ENCODE measurements at places on chromosomes 5 and 9.

GRCh38 chr5:12313602-12314001 lies 409.4 kb upstream of the CTNND2 start:
- DNase-seq, result no peak

- no peak for DNase-seq
Measured at GRCh38 chr9:114774524-114774923, 31.3 kb downstream of the TNFSF15 start.

GRCh38 chr5:169838688-169839087 lies 141.6 kb downstream of the INSYN2B start:
- DNase-seq, result no peak

DNA sequence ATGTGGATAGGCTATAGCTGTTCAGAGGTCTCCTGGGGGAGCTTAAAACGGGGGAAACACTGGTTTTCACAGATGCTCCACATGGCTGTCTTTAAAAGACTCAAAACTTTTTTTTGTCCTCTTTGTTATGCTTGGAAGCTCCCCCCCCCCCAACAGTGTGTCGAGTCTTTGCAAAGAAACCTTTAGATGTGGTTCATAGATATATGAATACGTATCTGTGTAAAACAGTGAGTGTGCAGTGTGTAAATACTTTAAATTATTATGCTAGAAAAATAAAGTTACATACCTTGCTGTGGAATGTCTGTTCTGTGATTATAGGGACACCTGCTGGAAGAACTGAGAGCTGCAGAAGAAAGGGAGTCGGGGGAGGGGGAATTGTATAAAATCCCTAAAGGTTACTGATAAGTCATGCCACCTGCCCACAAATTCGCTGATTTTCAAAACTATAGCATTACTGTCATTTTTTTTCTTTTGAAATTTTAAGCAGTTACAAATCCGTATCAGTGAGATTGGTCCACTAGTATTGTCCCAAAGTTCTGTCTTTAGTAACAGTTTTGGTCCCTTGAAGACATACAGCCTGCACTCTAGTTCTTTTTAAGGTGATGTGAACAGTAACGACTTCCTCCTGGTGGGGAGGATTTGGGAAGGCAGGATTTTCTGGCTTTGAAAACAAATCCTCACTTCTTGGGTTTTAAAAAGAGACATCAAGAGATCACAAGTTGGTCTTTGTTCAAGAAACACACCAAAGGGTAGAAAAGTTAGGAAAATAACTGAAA lies 22.9 kb downstream of the RGMB start:
- DNase-seq, result no peak

GRCh38 chr9:135330307-135330631 lies 149.3 kb upstream of the PPP1R26 start:
- DNase-seq, result no peak

DNA sequence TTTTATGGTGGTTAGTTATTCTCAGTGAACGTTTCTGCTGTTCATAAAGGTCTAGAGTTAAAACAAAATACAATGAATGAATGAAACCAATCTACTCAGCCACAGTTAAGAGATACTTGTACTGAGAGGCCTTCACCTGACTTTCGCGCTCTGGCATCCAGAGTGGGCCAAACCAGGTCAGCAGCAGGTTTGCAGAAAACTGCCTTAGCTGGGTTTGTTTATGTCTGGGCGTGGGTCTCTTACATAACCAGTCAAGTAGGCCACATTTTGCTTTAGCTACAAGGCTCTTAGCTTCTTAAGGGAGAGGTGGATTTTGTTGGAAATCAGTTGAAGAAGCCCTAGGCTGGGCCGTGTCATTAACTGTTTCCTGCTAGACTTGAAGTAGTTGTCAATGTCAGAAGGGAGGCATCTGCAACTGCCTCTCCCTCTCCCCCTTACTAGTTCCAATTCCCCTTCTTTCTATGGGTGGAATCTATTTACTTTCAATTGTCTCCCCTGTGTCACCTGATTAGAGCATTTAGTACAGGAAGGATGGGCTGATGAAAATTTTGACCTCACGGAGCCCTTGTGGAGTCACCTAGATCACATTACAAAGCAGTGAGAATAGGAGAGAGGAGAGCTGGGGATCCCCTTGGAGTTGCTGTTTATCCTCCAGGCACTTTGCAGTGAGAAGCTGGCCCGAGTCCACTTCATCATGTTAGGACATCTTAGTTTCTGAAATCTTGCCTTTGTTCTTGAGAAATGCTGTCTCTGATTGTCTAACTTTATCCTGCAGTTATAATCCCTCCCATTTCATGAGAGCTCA lies 200.5 kb downstream of the ARHGEF28 start:
- DNase-seq, result no peak

DNA sequence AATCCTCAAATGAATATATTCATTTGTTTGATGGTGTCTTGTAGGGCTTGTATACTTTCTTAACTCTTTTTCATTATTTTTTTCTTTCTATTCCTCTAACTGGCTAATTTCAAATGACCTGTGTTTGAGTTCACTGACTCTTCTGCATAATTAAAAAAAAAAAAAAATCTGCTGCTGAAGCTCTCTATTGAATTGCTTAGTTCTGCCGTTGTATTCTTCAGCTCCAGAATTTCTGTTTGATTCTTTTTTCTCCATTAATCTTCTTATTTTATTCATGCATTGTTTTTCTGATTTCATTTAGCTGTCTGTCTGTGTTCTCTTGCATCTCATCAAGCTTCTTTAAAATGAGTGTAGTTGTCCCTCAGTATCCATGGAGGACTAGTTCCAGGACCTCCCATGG lies 244.6 kb downstream of the ROR2 start:
- DNase-seq, result no peak

DNA sequence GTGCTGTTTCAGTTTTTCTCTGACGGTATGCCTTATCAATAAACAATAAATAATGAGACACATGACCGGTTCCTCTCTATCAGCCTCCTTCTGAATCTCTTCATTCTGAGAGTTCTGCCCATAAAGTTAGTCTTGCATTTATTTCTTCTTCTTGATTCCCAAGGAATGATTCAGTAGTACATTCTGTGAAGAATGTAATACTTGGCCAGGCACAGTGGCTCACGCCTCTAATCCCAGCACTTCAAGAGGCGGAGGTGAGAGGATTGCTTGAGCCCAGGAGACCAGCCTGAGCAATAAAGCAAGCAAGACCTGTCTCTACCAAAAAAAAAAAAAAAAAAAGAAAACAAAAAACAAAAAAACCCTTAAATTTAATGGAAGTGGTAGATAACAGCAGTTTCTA lies 53.9 kb downstream of the PAM start:
- no peak for DNase-seq

GRCh38 chr9:16656432-16657169 lies 213.9 kb downstream of the BNC2 start:
- DNase-seq, result no peak

DNA sequence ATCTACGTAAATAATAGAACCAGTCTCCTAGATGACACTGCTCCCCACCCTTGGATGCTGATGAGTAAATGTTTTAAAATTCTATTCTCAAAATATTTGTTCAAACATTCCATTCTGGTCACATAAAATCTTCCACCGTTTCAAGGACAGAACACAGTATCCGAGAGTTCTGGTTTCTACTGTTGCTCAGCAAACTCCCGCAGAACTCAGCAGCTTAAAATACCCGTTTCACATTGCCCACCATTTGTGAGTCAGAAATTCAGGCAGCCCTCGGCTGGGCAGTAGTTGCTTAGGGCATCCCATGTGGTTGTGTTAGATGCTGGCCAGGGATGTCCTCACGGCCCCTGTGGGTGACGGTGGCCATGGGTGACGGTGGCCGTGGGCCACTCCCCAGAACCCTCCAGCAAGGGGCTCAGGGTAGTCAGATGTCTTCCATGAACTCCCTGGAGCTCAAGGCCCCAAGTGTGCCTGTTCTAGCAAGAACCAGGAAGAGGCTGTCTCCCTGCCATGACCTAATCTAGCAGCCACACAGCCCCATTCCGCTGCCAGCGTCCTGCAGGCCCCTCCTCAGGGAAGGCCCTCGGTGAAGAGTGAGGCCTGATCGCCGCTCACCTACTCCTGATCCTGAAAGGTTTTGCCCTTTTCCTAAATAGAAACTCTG lies 17.4 kb downstream of the MGAT1 start:
- DNase-seq, result no peak

- no peak for DNase-seq
Measured at GRCh38 chr5:90739567-90739966, 181.0 kb downstream of the ADGRV1 start.

DNA sequence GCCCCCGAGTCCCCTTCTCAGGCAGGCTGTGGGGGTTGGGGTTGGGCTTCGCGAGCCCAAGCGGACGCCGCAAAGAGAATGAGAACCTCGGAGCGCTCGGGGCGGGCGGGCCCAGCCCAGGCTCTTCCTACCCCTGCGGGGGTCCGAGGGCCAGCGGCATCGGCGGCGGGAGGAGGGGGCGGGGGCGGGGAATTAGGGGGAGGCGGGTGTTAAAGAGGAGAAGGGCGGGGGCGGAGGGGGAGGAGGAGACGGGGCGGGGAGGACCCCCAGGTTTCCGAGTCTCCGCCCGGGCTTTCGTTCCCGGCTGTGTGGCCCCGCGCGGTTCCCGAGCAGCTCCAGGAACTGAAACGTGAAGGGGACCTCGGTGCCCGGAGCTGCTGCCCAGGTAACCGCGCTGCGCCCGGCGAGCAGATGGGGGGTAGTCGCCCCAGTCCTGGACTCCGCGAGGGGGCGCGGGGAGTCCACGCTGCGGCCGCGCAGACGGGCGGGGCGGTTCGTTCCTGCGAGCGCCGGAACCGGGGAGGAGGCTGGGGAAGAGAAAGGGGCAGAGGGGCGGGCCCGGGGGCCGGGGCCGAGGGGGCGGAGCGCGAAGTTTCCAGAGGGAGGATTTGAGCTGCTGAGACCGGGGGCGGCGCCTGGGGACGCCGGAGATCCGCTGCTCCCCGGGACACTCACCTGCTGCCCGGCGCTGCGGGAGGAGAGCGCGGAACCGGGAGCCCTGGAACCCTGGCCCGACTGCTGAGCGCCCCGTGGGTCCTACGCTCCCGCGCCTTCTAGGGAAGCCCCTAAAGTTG lies 38.4 kb upstream of the PLEKHG4B start:
- DNase-seq, result peak; percentile 43

GRCh38 chr5:111198281-111198966 lies 25.8 kb upstream of the CAMK4 start:
- no peak for DNase-seq

DNA sequence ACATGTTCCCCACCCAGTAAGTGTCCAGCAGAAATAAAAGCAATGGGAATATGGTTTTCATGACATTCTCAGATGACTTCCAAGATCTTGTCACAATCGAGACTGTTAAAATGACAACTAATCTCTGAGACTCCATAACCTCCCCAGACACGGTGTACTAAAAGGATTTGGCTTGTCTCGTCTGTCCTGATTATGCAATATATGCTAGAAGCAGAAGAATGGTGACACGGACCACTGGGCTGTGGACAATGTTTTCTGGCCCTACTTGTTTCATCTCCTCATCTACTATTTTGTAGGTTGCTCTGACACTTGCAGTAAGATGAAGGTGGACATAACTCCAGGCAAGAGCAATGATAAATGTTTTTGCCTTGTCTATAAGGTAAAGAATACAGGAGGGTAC lies 56.6 kb downstream of the BNC2 start:
- DNase-seq, result no peak

DNA sequence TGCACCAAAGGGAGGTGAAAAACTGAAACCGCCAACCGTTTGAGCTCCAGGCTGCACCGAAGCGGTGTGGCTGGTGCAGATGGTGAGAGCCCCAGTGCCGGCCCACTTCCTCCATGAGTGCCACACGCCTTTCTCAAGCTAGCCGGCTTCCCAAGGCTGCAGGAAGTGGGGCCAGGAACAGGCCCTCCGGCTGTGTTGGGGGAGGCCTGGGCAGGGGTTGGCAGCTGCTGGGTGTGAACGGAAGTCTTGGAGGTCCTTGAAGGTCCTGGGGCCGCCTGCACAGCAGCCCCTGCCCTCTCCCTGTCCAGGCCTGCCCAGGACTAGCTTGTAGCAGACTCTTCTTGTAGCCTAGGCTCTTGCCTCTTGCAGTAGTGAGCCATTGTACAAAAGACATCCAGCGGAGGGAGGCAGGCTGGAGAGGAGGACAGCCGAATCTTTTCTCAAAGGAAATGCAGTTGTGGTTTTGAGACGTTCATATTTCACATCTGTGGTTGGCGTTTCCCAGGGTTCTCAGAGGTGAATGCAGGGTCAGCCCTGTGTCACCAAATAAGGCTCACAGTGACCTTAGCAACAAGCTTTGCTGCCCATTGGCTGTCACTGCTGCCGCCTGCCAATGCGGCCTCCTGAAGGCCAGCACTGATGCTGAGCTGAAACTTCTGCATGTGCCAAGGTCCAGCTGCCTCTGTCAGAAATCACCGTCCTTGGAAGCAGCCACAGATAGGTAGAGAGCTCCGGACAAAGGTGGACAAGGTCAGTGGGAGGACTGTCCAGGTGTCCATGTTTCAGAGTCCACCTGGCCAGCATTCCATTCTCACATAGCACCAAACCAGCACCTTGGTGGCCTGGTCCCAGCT lies 23.9 kb downstream of the IRF1 start:
- no peak for DNase-seq

- DNase-seq, result no peak
Measured at GRCh38 chr5:82894716-82895115, 182.5 kb downstream of the TMEM167A start.

- no peak for DNase-seq
Measured at GRCh38 chr9:129160712-129161533, 17.1 kb downstream of the IER5L start.

DNA sequence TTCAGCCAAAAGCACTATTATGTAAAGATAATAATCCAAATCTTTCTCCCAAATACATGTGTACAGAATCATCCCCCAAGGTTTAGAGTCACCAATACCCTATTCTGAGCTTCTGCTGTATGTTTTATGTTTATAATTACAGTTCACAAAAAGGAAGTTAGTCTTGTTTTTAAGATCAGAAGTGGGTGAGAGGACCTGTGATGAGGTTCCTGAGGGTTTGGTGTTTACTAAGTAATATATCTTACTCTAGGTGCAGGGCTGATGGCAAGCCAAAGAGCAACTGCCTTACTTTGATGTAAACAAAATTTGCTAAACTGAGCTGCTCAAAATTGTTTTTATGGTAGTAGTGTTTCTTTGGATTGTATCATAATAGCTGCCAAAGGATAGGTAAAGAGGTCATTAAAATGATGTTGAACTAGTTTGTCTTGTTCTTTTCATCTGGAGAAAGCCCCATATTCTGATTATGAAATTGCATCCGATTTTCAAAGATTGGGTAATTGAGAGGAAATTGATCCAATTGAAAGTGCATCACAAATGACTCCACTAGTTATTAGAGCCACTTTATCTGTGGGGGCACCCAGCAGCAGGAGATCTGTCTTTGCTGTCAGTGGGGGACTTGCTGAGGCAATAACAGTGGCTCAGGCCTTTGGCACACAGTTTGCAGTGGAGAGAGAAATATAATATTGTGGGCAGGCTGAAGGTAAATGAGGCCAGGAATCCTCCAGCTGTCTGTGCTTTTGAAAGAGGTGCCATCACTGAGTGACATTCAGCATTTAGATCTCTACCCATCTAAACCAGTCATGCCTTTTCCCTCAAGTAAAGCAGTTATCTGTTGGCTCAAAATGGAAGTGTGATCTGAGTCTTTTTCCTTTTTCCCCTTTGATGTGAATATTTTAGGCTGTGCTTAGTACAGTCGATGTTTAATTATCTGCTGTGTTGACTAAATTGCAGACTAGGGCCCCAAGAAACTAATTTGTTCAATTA lies 14.1 kb downstream of the TRIM32 start:
- DNase-seq, result peak; percentile 40
